ENCODE measurements at places on chromosomes 5 and 9. TPM values are rescaled to one million over a fixed set of nuclear protein-coding genes. Genes with fewer than 3 reads are reported as not detected.

Gene GTF2H2
- 41.8 TPM for total RNA-seq

Gene FOXD4L3
- not detected for total RNA-seq

Gene PCDHAC2
- total RNA-seq = 1.1 TPM

Gene PCSK5
- total RNA-seq = 57.4 TPM

Gene NIPAL4
- 1.1 TPM for total RNA-seq
